ENCODE measurements at places on chromosomes 13 and 19.

GRCh38 chr13:46810440-46810839, 13.5 kb upstream of the ESD start:
- DNase-seq: no peak

DNA sequence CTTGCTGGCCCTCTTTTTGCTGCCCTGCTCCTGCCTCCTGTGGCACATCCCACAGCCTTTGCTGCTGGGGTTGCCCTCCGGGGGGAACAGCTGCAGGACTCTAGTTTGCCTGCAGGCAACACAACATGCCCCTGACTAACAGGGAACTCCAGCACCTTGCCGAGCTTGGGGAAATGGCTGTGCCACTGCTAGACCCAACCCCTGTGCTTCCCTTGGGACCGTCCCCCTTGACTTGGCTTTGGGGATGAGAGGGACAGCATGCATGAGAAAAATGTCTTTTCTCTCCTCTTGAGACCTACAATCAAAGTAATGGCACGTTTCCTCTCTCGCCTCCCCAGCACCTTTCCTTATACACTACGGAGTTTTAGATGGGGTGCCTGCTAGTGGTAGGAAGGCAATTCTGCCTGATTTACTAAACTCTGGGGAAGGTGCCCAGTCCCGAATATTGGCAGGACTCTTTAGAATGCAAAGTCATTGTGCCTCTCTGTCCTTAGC, 12.4 kb upstream of the VWA8 start:
- DNase-seq: no peak

- no peak for DNase-seq
Observed at GRCh38 chr13:95388420-95389079, 87.3 kb upstream of the ABCC4 start.

GRCh38 chr19:42461700-42462324, 19.1 kb upstream of the CXCL17 start:
- DNase-seq: no peak

DNA sequence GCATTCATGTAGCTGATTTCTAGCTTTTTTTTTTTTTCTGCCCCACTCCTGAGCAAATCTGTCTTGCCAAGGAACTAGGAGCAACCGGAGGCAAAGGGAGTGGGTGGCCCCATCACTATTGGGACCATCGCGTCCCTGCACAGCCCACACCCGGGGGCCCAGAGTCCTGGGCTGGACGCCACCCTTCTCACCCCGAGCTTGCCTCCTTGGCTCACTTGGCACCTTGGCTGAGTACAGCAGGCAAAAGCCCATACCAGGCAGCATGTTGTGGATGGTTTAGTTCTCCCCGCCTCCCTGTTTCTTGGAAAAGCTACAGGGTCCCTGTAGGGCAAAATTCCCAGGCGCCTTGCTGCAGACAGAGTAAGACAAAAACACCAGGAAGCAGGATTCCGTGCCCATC, 13.7 kb downstream of the SMIM24 start:
- DNase-seq: no peak

DNA sequence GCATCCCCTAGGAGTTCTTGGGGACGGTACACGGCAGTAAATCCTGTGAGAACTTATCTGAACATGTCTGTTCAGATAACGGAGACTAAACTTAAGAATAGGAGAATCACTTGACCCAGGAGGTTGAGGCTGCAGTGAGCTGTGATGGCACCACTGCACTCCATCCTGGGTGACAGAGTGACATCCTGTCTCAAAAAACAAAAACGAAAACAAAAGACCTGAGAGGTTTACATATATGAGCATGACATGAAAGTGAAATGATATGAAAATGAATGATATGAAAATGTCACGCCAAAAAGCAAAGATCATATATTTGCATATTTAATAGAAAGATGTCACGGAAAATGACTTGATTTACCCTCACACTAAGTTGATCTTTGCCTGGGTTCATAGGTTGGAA, 5.8 kb downstream of the ZNF175 start:
- no peak for DNase-seq

DNA sequence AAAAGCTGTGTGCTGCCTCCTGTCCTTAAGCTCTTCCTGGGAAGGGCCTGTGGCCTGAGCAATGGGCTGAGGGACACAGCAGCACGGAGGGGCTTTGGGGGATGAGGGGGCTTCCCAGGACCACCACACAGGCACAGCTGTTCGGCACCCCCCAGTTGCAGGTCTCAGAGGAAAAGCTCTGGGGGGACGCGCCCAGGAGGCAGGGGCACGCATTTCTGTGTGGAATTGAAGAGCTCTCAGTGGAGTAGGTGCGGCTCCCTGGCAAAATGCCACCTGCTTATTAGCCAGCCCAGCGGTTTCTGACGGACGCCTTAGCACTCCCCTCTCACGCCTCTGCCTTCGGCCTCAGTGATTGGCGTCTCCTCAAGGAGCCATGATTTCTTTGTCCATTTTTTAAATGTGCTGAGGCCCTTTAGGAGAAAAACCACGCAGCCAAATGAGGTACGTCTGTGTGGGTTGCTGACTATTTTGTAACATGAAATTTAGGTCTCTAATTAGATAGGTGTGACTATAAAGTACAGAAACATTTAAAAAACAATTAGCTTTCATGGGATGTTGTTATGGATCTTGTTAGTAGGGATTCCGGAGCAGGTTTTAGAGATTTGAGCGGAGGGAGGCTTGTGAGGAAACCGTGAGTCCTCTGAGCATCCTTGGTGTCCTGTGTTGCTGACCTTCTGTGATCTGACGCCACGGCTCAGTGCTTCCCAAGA, 4.0 kb downstream of the MCF2L start:
- DNase-seq: no peak

DNA sequence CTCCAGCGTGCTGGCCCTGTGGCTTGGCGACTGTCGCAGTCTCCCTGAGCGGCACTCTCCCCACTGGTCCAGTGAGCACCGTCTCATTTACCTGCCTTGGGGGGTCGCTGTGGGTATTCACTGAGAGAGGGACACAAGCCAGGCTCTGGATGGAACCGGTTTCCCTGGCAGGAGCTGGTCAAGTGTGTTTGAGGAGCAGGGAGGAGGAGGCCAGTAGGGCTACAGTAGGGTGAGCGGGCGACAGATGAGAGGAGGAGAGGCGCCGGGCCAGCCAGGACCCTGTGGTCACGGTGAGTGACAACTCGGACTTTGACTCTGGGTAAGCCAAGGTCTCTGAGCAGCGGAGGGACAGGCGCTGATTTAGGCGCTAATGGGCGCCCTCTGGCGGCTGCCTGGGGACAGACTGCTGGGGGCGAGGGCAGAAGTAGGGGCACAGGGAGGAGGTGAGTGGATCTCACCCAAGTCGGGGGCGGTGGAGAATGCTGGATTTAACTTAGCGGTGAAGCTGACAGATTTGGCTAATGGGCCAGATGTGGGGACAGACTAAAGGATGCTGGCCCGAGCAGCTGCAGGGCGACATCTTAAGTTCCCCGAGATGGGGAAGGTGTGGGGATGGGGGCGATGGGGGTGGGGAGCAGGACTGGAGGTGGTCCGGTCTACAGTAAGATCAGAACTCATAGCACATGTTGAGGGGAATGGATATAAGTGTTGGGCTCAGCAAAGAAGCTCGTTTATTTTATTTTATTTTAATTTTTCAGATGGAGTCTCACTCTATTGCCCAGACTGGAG, 4.7 kb upstream of the PRMT1 start:
- peak; percentile 49 for DNase-seq

DNA sequence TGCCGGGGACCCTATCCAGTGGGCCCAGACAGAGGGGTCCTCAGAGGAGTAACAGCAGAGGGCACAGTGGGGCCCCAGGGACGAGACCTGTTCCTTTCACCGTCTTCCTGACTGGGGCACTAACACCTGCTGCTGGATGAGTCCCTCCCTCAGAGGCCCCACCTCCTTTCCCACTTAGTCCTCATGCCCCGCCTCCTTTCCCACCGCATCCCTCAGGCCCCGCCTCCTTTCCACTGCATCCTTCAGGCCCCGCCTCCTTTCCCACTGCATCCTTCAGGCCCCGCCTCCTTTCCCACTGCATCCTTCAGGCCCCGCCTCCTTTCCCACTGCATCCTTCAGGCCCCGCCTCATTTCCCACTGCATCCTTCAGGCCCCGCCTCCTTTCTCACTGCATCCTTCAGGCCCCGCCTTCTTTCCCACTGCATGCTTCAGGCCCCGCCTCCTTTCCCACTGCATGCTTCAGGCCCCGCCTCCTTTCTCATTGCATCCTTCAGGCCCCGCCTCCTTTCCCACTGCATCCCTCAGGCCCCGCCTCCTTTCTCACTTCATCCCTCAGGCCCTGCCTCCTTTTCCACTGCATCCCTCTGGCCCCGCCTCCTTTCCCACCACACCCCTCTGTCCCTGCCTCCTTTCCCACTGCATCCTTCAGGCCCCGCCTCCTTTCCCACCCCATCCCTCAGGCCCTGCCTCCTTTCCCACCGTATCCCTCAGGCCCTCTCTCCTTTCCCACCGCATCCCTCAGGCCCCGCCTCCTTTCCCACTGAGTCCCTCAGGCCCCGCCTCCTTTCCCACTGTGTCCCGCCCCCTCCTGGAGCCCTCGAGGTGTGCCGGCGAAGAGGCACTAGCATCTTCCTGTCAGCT, 6.7 kb downstream of the SPPL2B start:
- DNase-seq: no peak

GRCh38 chr19:3684817-3685410, 15.4 kb downstream of the PIP5K1C start:
- DNase-seq: no peak

- DNase-seq: no peak
Observed at GRCh38 chr13:35763060-35763781, 286.7 kb upstream of the MAB21L1 start.

DNA sequence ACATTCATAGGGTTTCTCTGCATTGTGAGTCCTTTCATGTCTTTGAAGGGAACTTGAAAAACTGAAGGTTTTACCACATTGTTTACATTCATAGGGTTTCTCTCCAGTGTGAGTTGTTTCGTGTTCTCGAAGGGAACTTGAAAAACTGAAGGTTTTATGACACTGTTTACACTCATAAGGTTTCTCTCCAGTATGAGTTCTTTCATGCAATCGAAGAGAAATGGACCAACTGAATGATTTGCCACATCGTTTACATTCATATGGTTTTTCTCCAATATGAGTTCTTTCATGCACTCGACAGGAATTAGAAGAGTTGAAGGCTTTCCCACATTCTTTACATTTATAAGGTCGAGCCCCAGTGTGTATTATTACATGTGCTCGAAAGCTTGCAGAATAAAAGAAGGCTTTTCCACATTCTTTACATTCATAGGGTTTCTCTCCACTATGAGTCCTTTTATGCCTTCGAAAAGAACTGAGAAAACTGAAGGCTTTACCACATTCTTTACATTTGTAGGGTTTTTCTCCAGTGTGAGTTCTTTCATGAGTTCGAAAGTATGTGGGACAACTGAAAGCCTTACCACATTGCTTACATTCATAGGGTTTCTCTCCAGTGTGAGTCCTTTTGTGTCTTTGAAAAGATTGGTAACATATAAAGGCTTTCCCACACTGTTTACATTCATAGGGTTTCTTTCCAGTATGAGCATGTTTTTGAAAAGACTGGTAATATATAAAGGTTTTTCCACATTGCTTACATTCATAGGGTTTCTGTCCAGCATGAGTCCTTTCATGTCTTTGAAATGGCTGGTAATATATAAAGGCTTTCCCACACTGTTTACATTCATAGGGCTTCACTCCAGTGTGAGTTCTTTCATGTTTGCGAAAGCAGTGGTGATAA, 20.7 kb downstream of the ZNF14 start:
- DNase-seq: no peak

DNA sequence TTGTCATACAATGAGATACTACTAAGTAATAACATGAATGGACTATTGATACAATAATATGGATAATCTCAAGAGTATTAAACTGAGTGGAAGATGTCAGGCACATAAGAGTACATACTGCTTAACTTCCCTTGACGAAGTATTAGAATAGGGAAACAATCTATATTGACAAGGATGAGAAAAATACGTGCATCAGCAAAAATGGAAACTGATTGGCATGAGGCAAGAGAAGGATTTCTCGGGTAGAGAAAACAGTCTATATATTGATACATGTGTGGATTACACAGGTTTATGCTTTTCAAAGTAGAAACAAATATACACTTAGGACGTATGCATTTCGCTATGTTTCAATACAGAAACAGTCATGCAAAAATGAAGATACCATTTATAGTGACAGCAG, 57.4 kb downstream of the PRR20E start:
- no peak for DNase-seq

DNA sequence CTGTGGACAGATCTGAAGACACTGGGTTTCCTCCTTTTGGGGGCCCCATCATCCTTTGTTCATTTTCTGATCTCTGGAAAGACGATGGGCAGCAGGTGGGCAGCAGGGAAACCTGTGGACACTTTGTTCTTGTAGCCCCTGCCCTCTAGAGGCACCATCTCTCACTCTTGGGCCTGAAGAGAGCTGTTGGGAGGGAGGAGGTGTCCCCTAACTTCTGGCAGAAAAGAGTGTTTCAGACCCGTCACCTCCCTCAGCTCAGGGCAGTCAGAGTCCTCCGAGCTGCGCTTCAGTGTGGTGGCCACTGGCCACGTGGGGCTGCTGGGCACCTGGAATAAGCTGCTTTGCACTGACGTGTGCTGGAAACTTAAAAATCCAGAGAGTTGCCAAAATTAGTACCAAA, 26.9 kb upstream of the RNF17 start:
- no peak for DNase-seq

DNA sequence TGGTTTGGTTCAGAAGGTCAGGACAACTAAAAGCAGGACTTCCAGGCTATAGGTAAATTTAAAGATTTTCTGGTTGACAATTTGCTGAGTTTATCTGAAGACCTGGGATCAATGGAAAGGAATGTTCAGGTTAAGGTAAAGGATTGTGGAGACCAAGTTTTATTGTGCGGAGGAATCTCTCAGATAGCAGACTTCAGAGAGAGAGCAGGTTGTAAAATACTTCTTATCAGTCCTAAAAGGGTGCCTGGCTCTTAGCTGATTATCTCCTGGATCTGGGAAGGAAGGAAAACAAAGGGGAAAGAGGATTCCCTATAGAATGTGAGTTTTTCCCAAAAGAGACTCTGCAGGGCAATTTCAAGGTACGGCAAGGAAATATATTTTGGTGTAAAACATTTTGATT, 851.5 kb downstream of the DACH1 start:
- no peak for DNase-seq

- no peak for DNase-seq
Observed at GRCh38 chr19:42023121-42023942, 29.3 kb upstream of the ATP1A3 start.

DNA sequence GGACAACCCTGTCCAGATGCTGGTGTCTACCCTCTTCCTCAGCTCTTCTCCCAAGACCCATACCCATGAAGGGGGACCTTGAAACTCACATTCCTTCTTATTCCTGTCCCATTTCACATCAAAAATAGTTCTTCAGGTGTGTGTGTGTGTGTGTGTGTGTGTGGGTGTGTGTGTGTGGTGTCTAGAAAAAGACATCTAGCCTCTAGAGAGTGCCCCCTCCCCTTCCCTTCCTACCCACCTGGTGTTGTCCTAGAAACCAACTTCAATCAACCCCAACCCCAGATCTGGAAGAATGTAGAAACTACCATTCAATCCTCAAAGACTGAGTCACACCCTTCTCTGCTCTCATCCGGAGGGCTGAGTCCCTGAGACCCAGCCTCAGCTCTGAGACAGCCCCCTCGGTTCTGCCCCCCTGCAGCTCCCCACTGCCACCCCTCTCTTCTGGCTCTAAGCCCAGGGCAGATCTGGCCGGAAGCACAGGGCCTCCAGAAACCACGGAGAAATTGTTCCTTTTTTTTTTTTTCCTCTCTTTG, 3.5 kb downstream of the KCNN4 start:
- peak; percentile 97 for DNase-seq
